NAMALWA (cell line): ENCODE measurements at places on chromosomes 2 and 18.

- no peak for DNase-seq
These were observed 318.1 kb downstream of the PDE11A start for GRCh38 chr2:177754492-177754873.

DNA sequence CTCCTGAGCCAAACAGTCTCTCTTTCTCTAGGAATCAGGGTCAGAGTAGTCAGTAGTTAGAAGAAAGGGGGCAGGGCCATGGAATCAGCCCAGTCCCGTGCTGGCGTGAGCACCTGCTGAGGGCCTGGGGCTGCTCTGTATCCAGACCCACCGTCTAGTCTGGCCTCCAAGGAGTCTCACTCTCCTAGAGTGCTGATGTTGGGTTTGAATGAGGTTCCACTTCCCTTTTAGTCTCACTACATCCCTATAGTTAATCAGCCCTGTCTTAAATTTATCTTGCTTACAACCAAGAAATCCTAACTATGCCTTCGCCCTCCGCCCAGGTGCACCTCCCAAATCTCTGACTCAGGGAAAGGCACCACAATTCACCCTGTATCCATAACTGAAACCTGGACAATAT lies 13.4 kb upstream of the KCTD1 start:
- DNase-seq: no peak

DNA sequence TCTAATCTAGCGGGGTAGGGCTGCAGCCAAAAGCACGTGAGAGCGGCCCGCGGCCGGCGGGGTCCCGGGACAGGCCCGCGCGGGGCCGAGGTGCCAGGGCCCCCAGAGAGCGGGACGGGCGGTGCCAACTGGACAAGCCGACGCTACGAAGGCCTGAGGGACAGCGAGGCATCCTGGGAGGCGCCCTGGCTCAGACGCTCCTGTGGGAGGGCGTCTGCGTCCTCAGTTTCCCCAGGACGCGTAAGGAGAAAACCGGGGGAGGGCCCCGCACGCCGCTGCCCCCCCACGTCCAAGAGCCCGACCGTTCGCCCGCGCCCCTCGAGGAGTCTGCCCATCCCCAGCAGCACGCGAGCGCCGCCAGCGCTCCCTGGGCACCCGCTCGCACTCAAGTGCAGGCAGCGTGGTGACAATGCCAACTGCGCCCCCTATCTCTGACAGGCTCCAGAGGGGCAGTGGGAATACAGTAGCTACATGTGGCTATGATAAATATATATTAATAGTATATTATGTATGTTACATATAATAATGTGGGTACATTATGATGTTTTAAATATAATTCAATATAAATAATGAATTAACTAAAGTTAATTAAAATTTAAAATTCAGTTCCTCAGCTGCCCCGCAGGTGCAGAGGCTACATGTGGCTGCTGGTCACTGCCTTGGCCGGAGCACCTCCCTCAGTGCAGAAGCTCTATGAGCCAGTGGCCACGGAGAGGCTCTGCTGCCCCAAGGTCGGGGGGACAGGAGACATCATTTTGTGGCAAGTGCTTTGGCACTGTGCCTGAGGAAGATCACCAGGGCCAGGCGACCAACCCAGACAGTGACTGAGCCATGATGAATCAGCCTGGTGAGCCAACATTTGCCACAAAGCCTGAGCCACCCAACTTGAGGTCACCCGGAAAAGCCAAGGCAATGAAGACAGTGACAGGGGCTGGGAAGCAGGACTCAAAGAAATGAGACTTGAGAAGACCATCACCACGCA lies 5.5 kb upstream of the SFT2D3 start:
- DNase-seq: no peak

DNA sequence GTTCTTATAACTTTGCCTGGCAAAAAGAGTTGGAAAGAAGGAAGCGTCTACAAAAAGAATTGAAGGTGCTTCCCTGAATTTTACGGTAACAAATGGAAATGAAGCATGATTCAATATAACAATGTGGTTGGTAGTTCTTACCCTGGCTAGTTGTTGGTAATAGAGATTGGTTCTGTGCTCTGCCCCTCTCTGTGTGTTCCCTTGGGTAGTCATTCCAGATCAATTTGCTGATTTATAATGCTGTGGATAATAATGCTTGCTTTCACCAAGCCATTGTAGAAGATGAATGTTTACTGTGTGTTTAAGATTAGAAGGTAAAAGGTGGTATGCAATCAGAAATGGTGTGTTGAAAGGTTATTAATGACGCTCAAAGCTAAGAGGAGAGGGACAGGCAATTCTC lies 577.8 kb upstream of the NXPH2 start:
- no peak for DNase-seq

GRCh38 chr2:237731663-237732062 lies 66.9 kb upstream of the RBM44 start:
- DNase-seq: no peak

DNA sequence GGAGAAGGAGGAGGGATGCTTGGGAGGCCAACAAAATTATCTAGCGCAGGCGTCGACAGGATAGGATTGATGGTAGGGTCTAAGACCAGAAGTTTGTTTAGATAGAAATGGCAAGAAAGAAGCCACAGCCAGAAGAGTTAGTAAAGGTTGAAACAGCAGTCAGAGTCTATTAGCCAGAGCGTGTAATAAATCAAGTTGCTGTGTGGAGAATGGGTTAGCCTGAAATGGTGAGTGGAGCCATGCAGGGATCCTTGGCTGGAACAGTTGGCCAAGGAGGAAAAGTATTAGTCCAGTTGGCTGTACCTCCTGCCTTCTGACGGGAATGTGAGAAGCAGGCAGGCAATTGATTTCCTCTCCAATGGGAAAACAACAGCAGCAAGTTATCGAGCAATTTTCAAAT lies 190.7 kb upstream of the CCDC68 start:
- DNase-seq: no peak

GRCh38 chr2:204180649-204181048 lies 244.1 kb downstream of the ICOS start:
- DNase-seq: no peak

DNA sequence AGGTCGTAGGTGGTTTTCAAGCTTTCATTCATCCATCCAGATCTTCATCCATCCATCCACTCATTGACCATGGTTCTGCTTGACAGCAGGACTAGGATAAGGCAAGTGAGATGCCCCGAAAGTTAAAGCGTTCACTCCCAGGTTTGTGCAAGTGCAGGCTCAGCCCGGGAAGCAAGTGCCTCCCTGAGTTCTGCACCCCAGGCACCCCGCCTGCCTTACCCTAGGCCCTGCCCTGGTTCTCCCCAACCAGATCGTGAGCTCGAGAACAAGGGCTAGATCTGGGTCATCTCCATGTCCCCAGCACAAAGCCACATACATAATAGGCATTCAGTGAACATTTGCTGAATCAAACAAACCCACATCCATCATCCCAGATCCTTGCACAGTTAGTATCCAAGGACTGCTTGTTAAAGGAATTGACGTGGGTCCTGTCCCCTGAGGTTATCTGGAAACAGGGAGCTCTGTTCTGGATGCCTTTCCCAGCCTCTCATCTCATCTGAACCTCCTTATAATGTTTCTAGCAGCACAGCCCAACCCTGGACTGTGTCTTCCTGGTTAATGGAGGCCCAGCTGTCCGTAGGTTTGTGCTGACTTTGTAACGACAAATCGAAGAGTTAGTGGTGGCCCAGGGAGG lies 116.1 kb upstream of the GPC1 start:
- no peak for DNase-seq

DNA sequence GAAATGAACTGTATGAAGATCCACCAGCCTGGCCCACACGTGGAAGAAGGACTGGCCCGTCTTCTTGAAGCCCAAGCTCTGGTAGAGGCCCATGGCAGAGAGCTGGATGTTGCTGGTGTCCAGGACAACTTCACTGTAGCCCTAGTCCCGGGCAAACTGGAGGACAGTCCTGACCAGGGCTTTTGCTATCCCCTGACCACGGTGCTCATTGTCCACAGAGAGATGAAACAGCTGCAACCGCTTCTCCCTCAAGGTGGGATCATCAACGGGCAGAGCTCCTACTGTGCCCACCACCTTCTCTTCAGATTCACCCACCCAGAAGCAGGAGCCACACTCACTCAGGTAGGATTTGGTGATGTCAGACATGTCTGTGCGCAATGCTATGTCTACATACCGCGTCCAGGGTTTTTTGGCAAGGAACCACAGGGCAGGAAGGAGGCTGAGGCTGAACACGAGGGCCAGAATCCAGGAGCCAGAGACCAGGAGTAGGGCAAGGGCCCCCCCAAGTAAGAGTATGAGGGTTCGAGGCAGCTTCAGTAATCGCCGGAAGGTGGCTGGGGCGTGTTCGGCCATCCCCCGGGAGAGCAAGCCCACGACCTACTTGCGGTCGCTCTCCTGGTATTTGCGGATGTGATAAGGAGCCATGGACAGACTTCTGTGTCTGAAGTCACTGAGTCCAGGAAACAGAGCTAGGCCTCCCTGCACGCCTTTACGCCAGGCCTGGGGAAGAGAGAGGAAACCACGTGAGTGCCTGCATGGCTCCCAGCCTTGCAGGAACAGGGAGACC lies 36.3 kb downstream of the TPRKB start:
- no peak for DNase-seq

DNA sequence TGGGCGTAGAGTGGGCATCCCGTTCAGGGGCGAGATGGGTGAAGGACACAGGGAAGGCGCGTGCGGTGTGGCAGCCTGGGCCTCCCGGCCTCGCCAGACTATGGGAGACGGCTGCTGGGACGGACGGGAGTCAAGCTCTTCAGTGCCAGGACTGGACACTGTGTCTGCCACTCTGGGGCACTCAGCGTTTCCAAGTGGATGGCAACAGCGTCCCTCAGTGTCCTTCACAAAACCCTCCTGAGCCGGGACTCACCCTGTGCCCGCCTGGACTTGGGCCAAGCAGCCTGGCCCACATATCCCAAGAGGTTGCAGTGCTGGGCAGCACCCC lies 16.3 kb upstream of the BOK start:
- no peak for DNase-seq

DNA sequence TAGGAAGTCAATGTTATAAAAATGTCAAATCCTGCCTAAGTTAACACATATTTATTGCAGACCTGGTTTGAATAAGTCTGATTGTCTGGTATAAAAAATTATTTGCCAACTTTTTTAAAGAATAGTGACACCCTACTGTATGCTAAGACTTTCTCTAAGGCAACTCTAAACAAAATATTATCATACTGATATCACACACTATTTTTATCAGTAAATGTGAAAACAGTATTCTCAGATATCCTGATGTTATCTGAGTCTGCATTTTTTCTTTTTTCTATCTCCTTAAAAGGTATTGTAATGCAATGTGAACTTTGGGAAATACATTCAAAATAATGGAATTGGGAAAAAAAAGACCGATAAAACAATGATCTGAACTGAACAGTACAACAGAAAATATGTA lies 127.1 kb downstream of the DOCK10 start:
- no peak for DNase-seq

- no peak for DNase-seq
These were observed 124.1 kb upstream of the HNRNPA3 start for GRCh38 chr2:177088529-177088928.
